ENCODE measurements at places on chromosomes 6 and 20. TPM values are rescaled to one million over a fixed set of nuclear protein-coding genes. Genes with fewer than 3 reads are reported as not detected.

DNA sequence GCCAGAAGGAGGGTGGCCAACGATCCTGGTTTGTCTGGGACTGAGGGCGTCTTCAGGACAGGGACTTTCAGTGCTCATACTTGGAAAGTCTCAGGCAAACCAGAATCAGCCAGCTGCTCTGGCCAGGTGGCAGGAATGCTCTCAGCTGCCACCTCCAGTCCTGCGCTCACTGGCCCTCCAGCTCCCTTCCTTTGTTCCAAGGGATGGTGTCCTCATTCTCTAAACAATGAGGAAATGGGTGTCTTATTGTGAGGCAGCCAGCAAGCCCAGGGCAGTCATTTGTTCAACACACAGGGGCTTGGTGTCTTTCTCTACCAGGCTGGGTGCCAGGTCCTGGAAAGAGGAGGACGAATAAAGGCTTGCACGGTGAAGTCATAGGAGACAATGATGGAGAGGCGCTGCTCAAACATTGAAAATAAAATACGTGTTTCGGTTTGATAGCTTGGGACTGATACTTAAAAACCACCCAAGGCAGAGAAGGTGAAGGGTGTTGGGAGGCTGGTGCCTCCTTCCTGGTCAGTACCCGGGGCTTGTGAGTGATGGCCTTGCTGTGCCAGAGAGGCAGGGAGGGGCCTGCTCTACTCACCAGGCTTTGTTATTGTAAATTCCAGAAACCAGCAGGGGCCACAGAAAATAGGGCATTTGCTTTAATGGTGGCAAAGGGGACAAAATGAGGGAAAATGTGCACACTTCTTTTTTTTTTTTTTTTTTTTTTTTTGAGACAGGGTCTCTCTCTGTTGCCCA, 11.3 kb upstream of the TMEM181 start:
- H3K36me3 ChIP-seq, result no peaks in the 10 kb centered on the region
- no peak for DNase-seq
- H3K4me1 ChIP-seq, result no peaks in the 10 kb centered on the region
- no peak overlapping the region for H3K4me3 ChIP-seq
- no peaks in the 10 kb centered on the region for H3K27me3 ChIP-seq

DNA sequence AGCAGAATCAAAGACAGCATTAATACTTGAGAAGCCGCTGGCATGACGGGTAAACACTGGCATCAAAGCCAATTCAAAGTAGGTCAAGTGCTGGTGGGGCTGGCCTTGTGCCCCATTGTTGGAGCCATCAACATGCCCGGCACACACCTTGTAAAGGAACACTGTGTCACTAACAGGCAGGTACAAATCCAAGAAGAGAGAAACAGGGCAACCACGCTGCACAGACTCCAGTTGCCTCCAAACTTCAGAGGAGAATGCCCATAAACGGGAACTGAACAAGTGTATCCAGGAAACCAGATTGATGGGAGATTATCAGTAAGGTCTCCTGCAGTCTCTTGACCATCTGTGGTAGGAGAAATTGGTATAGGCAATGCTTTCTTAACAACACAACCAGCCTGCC, 127.0 kb upstream of the STXBP5 start:
- H3K27me3 ChIP-seq, result no peaks in the 10 kb centered on the region
- H3K27ac ChIP-seq, result peak overlapping the region; percentile 67
- no peaks in the 10 kb centered on the region for H3K36me3 ChIP-seq
- no peak overlapping the region for H3K4me3 ChIP-seq
- H3K4me1 ChIP-seq, result peaks cover 40% of the 10 kb centered on the region
- DNase-seq, result peak; percentile 86

DNA sequence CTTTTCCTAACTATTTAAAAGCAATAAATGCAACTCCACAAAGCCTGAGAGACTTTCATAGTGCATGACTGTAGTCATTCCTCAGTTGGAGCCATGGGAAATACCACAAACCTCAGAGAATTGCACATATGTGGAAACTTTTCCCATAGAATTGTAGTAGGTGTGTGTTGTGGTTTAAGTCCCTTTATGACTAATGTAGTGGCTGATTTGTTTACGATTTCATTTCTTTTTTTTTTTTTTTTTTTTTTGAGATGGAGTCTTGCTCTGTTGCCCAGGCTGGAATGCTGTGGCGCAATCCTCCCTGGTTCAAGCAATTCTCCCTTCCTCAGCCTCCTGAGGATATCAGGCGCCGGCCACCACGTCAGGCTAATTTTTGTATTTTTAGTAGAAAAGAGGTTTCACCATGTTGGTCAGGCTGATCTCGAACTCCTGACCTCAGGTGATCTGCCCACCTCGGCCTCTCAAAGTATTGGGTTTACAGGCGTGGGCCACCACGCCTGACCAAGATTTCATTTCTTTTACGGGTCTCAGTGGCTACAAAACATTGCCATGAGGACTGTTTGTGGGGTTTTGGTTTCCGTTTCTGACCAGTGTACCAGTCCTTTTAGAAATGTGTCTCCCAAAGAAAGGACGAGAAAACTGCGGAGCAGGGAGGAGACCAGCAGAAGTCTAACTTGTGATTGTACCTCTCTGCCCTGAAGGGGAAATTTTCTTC, 212.1 kb upstream of the MARCKS start:
- H3K27me3 ChIP-seq, result no peaks in the 10 kb centered on the region
- DNase-seq, result no peak
- no peak overlapping the region for H3K27ac ChIP-seq
- H3K4me1 ChIP-seq, result peaks cover 76% of the 10 kb centered on the region

DNA sequence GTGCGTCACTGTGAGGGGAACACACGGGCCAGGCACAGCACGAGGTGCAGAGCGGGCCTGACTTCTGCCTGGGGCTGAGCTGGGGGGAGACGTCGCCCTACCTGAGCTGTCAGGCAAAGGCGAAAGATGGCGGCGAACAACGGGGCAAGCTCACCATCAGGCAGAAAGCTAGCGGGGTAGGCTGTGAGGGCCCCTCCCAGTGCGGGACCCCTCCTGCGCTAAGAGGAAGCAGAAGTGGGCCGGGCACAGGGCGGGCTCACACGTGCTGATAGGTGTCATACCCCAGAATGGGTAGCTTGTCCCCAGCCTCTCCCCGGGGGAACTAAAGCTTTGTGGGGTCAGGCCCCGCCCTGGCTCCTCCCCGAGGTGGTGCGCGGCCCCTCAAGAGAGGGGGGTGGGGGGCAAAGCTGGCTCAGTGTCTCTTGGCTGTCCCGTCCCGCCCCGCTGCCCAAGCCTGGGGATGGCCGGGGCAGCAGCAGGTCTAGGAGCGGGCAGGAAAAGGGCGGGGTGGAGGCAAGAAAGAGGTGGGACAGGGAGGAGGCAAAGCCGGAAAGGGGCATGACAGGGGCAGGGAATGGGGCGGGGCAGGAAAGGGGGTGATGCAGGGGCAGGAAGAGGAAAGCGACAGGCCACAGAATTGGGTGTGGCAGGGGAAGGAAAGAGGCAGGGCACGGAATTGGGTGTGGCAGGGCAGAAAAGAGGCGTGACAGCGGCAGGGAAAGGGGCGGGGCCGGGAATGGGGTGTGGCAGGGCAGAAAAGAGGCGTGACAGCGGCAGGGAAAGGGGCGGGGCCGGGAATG, 14.7 kb downstream of the UCKL1 start:
- no peaks in the 10 kb centered on the region for H3K4me1 ChIP-seq
- no peaks in the 10 kb centered on the region for H3K27me3 ChIP-seq
- no peak overlapping the region for H3K27ac ChIP-seq
- peaks cover 32% of the 10 kb centered on the region for H3K36me3 ChIP-seq

Gene PRRT1
- total RNA-seq, result not detected

Gene RBPJL
- total RNA-seq, result 306 TPM
